ENCODE measurements at places on chromosomes 12 and 14.

- H3K36me3 ChIP-seq: no peaks in the 10 kb centered on the region
- no peak overlapping the region for H3K27ac ChIP-seq
- H3K27me3 ChIP-seq: no peaks in the 10 kb centered on the region
- DNase-seq: no peak
- no peak overlapping the region for H3K4me3 ChIP-seq
- H3K4me1 ChIP-seq: no peaks in the 10 kb centered on the region
Measured at GRCh38 chr14:85619851-85620250, 89.9 kb downstream of the FLRT2 start.

DNA sequence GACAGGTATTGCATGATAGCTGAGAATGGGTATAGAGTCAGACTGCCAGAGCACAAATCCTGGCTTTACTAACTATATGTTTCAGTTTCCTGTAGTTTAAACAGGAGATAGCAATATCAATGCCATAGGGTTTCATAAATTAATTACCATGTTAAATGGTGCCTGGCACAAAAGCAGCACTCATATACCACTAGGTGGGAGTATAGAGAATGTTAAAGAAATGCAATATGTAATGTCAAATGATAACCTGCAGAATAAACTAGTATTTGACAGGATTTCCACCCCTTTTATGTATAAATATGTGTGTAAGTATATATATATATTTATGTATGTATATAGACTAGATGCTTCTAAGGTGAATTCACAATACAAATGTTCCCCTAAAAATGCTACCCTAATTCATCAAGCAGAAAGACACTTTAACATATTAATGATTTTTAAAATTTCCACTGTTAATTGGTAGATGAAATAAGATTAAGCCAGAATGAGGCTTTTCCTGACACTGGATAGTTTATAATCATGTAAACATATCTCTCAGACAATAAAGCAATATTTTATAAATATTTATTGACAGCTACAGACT lies 8.6 kb downstream of the WDR89 start:
- no peak overlapping the region for H3K4me3 ChIP-seq
- H3K4me1 ChIP-seq: 0 out of 2 replicates have a peak, but pooled peaks cover 4% of the 10 kb centered on the region
- H3K27ac ChIP-seq: no peak overlapping the region
- no peaks in the 10 kb centered on the region for H3K27me3 ChIP-seq

- peak; percentile 33 for DNase-seq
- no peaks in the 10 kb centered on the region for H3K27me3 ChIP-seq
- no peak overlapping the region for H3K4me3 ChIP-seq
- no peak overlapping the region for H3K27ac ChIP-seq
- no peaks in the 10 kb centered on the region for H3K36me3 ChIP-seq
- peaks cover 8% of the 10 kb centered on the region for H3K4me1 ChIP-seq
Measured at GRCh38 chr12:22577667-22578066, 33.3 kb upstream of the C2CD5 start.

- H3K27ac ChIP-seq: no peak overlapping the region
- H3K36me3 ChIP-seq: no peaks in the 10 kb centered on the region
- H3K27me3 ChIP-seq: no peaks in the 10 kb centered on the region
- no peaks in the 10 kb centered on the region for H3K4me1 ChIP-seq
- no peak for DNase-seq
Measured at GRCh38 chr12:127101076-127101475, 1165.9 kb upstream of the TMEM132C start.

- DNase-seq: peak; percentile 95
- H3K27ac ChIP-seq: peak overlapping the region; percentile 72
- H3K27me3 ChIP-seq: no peaks in the 10 kb centered on the region
- H3K4me1 ChIP-seq: peaks cover 59% of the 10 kb centered on the region
Measured at GRCh38 chr14:51552768-51553404, 98.8 kb upstream of the FRMD6 start.

- H3K27me3 ChIP-seq: peaks cover 69% of the 10 kb centered on the region
- H3K4me1 ChIP-seq: no peaks in the 10 kb centered on the region
- H3K4me3 ChIP-seq: no peak overlapping the region
- H3K36me3 ChIP-seq: no peaks in the 10 kb centered on the region
- no peak overlapping the region for H3K27ac ChIP-seq
Measured at GRCh38 chr12:109346920-109347319, 780 bp upstream of the MYO1H start.

- H3K27ac ChIP-seq: no peak overlapping the region
- H3K36me3 ChIP-seq: no peaks in the 10 kb centered on the region
- H3K4me1 ChIP-seq: no peaks in the 10 kb centered on the region
- peak; percentile 77 for DNase-seq
- no peaks in the 10 kb centered on the region for H3K27me3 ChIP-seq
Measured at GRCh38 chr12:15532364-15532977, 210.2 kb downstream of the PTPRO start.

GRCh38 chr12:6980740-6981139 lies 10.0 kb downstream of the EMG1 start:
- H3K27me3 ChIP-seq: no peaks in the 10 kb centered on the region
- H3K27ac ChIP-seq: no peak overlapping the region
- no peak for DNase-seq
- H3K36me3 ChIP-seq: peaks cover 8% of the 10 kb centered on the region

All from PC-3 (cell line).